ENCODE measurements at places on chromosomes 11 and 22.

DNA sequence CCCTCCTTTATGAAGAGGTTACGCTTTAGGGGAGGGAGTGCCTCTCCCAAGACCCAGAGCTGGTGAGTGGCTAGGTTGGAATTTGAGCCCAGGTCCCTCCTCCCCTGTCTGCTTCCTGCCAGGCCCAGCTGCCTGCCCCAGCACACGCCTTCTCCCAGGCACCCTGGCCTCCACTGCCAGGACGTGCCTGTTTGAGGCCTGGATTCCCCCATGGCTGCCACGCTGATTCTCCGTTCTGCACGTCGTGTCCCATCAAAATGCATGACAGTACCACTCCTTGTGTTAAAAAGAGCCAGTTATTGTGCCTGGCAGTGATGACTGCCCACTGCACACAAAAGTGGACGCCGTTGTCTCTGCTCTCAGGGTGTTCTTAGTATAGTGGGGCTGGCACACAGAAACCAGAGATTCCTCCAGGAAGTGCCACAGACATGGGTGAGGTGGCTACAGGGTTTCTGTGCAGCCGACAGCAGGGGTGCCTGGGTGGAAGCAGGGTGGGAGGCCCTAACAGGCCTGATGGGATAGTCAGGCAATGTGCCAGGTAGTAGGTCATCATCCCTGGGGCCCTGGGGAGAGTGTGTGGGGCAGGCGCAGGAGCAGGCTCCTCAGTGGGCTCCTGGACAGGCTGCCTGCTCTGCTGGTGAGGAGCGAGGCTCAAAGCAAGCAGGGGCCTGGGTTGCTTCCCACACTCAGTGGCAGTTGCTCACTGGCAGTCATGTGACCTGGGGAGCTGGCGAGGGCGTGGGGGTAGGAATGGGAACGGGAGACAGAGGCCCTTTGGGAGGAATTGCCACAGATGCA lies 24.2 kb downstream of the MED15 start:
- no peak for DNase-seq

DNA sequence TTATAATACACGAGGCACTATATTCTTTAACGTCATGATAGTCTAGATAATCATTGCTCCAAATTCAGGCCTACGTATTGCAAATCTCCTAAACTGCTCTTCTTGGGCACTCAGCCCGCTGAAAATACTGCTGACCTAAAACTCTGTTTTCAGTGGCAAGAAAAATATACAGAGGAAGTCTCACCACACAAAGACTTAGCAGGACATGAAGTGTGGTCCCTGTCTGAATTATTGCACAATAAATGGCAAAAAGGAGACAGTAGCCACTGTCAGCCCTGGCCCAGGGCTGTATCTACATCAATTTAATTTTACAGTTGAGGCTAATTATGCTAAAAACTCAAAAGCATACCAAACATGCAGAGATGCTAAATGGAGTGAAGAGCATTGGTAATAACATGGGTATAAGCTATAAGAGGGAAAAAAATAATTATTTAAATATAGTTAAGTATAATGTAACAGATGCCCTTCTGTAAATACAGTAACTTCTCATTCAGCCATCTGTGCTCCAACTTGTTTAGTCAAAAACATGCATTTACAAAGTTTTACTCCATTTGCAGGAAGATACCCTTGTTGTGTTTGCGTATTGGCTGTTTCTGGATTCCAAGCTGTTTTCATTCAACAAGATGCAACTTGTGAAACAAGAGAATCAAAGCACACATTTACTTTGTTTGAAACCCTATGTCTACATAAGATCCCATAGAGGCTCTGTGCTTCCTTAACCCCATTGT lies 800.0 kb upstream of the LUZP2 start:
- no peak for DNase-seq

DNA sequence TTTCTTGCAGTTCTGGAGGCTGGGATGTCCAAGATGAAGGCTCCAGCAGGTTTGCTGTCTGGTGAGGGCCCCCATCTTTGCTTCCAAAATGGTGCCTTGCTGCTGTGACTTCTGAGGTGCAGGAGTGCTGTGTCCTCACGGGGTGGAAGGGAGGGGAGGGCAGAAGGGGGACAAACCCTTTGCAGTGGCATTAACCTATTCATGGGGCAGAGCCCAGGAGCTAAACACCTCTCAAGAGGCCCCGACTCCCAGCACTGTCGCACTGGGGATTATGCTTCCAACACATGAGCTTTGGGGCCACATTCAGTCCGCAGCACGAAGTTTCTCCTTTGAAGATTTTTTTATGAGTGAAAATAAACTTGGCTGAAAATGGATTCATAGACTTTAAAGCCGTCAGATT lies 25.5 kb upstream of the OSBPL5 start:
- DNase-seq, result no peak

GRCh38 chr22:20885017-20885556 lies 26.3 kb downstream of the SNAP29 start:
- no peak for DNase-seq

GRCh38 chr11:102620818-102621561 lies 4.1 kb downstream of the MMP20 start:
- DNase-seq, result no peak

DNA sequence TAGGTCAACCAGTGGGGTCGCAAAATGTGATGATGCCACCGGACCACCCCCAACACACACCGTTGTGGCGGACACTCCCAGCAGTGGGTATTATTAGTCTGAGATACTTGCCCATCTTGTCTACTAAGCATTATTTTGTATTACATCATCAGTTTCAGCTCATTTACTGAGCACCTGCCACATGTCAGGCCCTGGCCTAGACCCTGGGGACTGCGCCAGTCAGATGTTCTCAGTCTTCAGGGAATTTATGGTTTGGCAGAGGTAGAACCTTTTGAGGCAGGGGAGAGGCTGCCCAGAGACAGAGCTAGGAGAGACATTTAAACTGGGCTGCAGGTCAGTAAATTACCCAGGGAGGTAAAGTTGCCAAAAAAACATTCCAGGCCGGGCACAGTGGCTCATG lies 43.1 kb upstream of the GCAT start:
- DNase-seq, result no peak

- DNase-seq, result no peak
Observed at GRCh38 chr11:119617340-119617713, 111.7 kb downstream of the NECTIN1 start.

- no peak for DNase-seq
Observed at GRCh38 chr11:125953401-125953935, 7.6 kb downstream of the VSIG10L2 start.
